ENCODE measurements at places on chromosomes 7 and 10. TPM values are rescaled to one million over a fixed set of nuclear protein-coding genes. Genes with fewer than 3 reads are reported as not detected.

The ACTR3C gene
- 1.5 TPM for total RNA-seq

The CABCOCO1 gene
- total RNA-seq = not detected

The RAMP3 gene
- 0.85 TPM for total RNA-seq

The ERV3-1 gene
- total RNA-seq = 11.5 TPM

The GJD4 gene
- total RNA-seq = not detected

The SNCG gene
- 12.0 TPM for total RNA-seq

The ZNF425 gene
- 3.8 TPM for total RNA-seq

The CALHM3 gene
- total RNA-seq = 0.18 TPM

The TRIM50 gene
- 0.16 TPM for total RNA-seq

- DNase-seq = no peak
These were observed 50.5 kb upstream of the BMPER start for GRCh38 chr7:33854801-33855350.

GRCh38 chr10:99927721-99928280 lies 81.9 kb downstream of the DNMBP start:
- no peak for DNase-seq

- DNase-seq = no peak
These were observed 41.9 kb downstream of the CREB3L2 start for GRCh38 chr7:137960020-137960419.

GRCh38 chr7:150668472-150668911 lies 17.0 kb upstream of the GIMAP2 start:
- no peak for DNase-seq

GRCh38 chr7:113953553-113953952 lies 34.7 kb upstream of the PPP1R3A start:
- no peak for DNase-seq

- DNase-seq = no peak
These were observed 12.5 kb downstream of the PRF1 start for GRCh38 chr10:70589762-70590654.

DNA sequence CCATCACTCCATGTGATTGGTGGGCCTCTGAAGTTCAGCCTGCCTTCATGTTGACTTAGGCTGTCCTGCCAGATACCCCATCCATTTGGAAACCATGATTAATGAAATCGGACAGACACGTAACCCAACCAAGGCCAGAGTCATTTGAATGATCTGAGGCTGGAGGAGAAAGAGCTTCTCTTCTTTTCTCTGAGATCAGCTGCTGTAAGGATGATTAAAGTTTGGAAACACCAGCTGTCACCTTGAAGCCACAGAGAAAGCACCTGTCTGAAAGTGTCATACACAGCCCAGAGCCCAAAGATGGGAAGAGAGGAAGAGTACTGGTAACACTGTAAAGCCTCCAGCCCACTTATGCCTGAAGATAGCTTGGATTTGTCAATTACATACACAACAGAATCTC lies 22.9 kb downstream of the NEBL start:
- no peak for DNase-seq

- no peak for DNase-seq
These were observed 86.0 kb downstream of the SAMD9 start for GRCh38 chr7:93031795-93032194.

DNA sequence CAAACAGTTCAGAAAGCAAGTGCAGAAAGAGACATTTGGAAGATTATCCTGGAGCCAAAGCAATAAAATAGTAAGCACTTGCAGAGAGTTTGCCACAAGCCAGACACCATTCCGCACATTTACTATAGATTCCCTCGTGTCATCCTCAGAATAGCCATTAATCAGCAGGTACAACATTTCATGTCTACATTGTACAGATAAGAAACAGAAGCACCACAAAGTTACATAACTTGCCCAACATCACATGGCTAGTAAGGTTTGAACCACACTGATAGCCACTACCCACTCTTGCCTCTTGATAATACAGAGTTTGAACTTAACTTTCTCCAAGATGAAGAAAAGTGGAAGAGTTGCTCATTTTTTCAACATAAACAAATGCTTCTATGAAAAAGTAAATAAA lies 40.6 kb upstream of the GHITM start:
- DNase-seq = no peak

GRCh38 chr10:112295853-112296830 lies 12.9 kb downstream of the TECTB start:
- no peak for DNase-seq

DNA sequence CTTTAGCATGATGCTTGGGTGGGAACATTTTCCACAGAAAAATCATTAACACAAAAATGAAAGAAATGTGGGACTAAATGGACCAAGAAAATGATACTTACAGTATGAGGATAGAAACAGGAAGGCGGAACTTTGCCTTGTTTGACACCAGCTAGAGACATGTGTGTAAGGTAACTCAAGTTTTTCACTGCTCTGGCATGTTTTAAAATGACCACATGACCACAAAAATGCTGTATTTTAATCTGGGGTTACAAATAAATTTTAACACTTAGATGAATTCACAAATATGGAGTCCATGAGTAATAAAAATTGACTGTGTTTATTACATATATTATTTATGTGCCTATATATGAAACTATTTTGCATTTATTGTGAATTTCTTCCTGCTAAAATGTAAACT lies 100.9 kb upstream of the PHYHIPL start:
- no peak for DNase-seq

DNA sequence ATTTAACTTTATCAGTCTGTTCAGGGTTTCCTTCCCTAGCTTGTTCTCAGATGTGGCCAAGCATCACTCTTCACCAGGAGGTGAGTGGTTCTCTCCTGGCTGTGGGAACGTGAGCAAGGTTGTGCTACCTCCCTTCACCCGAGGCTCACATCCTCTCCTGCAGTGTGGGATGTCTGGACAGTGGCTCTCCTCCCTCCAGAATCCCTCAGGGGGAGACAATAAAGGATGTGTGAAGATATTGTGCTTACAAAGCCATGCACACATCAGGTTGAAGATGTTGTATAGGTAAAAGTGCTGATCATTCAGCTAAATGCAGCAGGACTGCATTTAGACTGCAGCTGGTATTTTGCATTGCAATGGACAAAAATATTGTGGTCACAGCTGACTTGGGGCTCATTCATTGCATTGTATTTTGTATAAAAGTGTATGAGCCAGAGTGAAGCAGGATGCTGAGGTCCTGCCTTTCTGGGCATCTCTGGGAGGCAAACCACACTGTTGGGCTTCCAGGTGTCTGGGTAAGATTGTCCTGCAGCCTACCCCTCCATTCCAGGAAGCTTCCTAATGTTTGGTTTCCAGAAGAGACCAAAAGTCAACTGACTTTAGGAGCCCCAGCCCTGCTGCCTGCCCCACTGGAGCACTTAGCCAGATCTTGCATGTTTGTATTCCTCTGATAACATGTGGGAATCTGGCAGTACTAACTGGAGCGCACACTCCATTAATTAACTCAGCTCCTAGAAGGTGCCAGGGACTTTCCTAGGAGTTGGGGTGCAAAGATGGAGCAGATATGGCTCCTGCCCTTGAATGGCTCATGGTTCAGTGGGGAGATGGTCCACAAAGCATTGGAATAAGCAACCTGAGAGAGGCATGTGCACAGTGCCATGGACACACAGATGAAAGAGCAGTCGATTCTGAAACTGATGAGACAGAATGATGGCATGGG lies 292.5 kb upstream of the ZNF32 start:
- no peak for DNase-seq

GRCh38 chr7:116633131-116633988 lies 38.6 kb upstream of the MET start:
- no peak for DNase-seq

- DNase-seq = peak; percentile 30
These were observed 14.7 kb downstream of the MMRN2 start for GRCh38 chr10:86942441-86943315.

- DNase-seq = no peak
These were observed 6.2 kb upstream of the FOXK1 start for GRCh38 chr7:4675771-4676367.

GRCh38 chr10:108749042-108749441 lies 1174.3 kb downstream of the XPNPEP1 start:
- no peak for DNase-seq

- DNase-seq = no peak
These were observed 61.1 kb downstream of the MKI67 start for GRCh38 chr10:128064970-128065580.

GRCh38 chr7:70178211-70178610 lies 579.9 kb downstream of the AUTS2 start:
- no peak for DNase-seq
